ENCODE measurements at places on chromosomes 6 and 20. TPM values are rescaled to one million over a fixed set of nuclear protein-coding genes. Genes with fewer than 3 reads are reported as not detected.

GLP1R gene
- total RNA-seq = not detected

TRIM31 gene
- total RNA-seq = not detected

CHRNA4 gene
- total RNA-seq = not detected

USP49 gene
- 2.9 TPM for total RNA-seq

HDGFL1 gene
- not detected for total RNA-seq

KCNB1 gene
- under 0.01 TPM for total RNA-seq

PLA2G7 gene
- total RNA-seq = not detected

ZFP64 gene
- total RNA-seq = 29.6 TPM

KCNG1 gene
- 1.5 TPM for total RNA-seq

FLRT3 gene
- 0.14 TPM for total RNA-seq

RAET1E gene
- total RNA-seq = 0.43 TPM

SLC22A2 gene
- total RNA-seq = not detected

MLN gene
- total RNA-seq = not detected

DLK2 gene
- 0.27 TPM for total RNA-seq

PAX1 gene
- total RNA-seq = not detected

MUCL3 gene
- not detected for total RNA-seq

SSTR4 gene
- total RNA-seq = not detected

SAMD10 gene
- 2.6 TPM for total RNA-seq

DOK5 gene
- total RNA-seq = 10.4 TPM

TRAPPC3L gene
- 0.13 TPM for total RNA-seq

KIFC1 gene
- total RNA-seq = 48.7 TPM

TNXB gene
- total RNA-seq = 0.13 TPM

AMD1 gene
- total RNA-seq = 134 TPM

KHDRBS2 gene
- total RNA-seq = not detected

HLA-DRB5 gene
- not detected for total RNA-seq

CYP21A2 gene
- not detected for total RNA-seq

LCA5 gene
- 7.3 TPM for total RNA-seq

RGS17 gene
- total RNA-seq = 4.8 TPM

NOTCH4 gene
- 32.6 TPM for total RNA-seq

PDE7B gene
- 64.5 TPM for total RNA-seq

BPIFB1 gene
- not detected for total RNA-seq

OVOL2 gene
- total RNA-seq = not detected

MACROD2 gene
- 0.66 TPM for total RNA-seq

TTK gene
- total RNA-seq = 38.8 TPM

HLA-E gene
- total RNA-seq = 395 TPM

ACTR5 gene
- 10.0 TPM for total RNA-seq

RFX6 gene
- total RNA-seq = not detected

GJA10 gene
- not detected for total RNA-seq

SLC17A1 gene
- not detected for total RNA-seq

TENT5A gene
- 15.2 TPM for total RNA-seq

C6orf52 gene
- not detected for total RNA-seq

HLA-DRB1 gene
- 0.93 TPM for total RNA-seq

OPRL1 gene
- total RNA-seq = 1.0 TPM
